Neural crest cell (in vitro differentiated cells): ENCODE measurements at places on chromosomes 13 and 19. TPM values are rescaled to one million over a fixed set of nuclear protein-coding genes. Genes with fewer than 3 reads are reported as not detected.

GRCh38 chr19:48826606-48827020 lies 9.7 kb downstream of the HSD17B14 start:
- no peak for DNase-seq

- DNase-seq = no peak
Measured at GRCh38 chr13:24016046-24016445, 118.7 kb upstream of the C1QTNF9B start.

GRCh38 chr19:6467384-6467783 lies 3.3 kb downstream of the CRB3 start:
- no peak for DNase-seq

- no peak for DNase-seq
Measured at GRCh38 chr13:49271264-49271663, 23.5 kb downstream of the CDADC1 start.

GRCh38 chr13:40274103-40274502 lies 392.3 kb downstream of the FOXO1 start:
- DNase-seq = no peak

DNA sequence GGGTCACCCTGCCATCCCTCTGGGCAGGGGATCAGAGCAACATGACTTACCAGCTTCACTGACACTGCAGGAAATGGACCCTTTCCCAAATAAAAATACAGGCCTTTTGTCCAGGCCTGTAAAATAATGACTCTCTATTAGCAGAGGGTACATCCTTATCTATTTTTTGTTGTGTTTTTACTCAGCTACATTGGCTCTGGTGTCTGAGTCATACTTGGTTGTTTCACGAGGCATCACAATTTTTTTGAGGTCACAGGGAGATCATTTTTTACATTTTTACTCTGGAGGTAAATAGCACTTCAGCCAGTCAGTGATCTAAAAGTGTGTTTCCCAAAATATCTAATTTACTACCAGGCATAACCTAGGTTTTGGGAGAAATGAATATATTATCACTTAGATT lies 6.9 kb upstream of the HTR2A start:
- no peak for DNase-seq

DNA sequence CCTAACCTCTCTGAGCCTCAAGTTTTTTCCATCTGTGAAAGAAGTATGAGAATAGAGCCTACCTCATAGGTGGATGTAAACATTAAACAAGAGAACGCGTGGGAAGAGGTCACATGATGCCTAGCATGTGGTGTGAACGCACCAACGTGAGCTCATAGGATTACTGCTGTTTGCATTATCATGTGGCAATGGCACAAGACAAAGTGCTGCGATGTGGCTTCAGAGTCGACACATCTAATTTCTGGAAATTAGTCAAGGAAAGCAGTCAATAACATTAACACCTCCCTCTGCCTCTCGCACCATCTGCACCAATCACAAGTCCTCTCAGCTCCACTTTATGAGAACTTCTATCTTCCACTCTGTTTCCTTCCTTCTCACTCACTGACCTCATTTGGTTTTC lies 489.7 kb downstream of the COG6 start:
- no peak for DNase-seq

- no peak for DNase-seq
Measured at GRCh38 chr13:73497430-73497829, 438.6 kb downstream of the KLF5 start.

GRCh38 chr13:94813920-94814475 lies 101.7 kb upstream of the SOX21 start:
- DNase-seq = no peak

GRCh38 chr13:39494633-39495032 lies 108.4 kb downstream of the LHFPL6 start:
- DNase-seq = no peak

DNA sequence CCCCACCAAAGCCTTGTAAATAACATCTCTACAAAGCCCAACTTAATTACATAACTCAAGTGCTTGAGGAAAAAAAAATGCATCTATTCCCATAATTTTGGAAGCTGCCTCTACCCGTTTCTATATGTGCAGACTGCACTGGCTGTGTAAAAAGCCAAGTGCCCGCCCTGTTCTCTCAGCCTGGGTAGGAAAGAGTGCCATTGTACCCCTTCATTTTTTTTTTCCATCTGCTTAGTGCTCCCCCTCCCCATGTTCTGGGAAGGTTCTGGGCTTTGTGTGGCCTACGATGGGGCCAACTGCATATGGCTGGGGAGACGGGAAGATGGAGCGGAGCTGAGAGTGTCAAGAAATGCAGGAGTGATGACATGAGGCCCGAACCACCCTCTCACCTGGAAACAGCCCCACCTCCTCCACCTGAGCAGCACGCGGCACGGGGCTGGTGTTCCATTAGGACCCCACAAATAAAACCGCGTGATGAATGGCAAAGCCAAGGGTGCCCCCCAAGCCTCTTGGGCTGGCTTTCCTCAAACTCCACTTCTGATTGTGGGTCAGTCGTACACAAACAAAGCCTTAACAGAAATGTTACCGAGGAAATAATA lies 42.1 kb downstream of the TSHZ3 start:
- DNase-seq = no peak

DNA sequence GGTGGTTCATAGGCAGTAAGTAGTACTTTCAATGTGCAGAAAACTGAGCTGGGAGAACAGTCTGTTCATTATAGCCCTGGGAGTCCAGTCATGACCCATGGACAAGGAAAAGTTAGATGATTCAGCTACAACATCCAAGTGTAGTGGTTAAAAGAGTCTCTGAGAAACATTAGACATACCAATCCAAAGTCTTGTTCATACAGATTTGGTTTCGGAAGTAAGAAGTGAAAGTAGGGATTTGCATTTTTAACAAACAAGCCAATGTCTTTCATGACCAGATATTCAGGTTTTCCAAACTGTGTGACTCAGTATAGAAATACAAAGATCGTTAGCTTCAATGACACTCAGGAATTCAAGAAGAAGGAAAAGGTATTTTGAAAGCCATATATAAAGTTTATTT lies 345.3 kb downstream of the SLITRK1 start:
- DNase-seq = no peak

- no peak for DNase-seq
Measured at GRCh38 chr13:77375560-77376108, 48.7 kb upstream of the MYCBP2 start.

DNA sequence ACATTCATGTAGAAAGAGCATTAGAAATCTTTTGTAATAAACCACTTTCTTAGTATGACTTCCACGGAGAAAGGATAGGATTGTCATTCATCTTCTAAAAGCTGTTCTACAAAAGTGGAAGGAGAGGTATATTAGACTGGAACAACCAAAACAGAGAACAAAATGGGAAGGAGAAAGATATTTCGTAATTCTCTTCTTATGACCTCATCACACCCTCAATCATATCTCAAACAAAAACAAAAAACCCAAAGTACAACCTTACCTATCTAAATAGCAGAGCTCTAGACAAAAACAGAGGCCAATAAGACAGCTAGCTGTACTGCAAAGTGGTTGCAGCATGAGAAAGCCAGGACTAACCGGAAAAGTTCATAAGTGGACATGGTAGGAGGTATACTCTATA lies 46.3 kb downstream of the DACH1 start:
- no peak for DNase-seq

- no peak for DNase-seq
Measured at GRCh38 chr13:96769874-96770273, 224.4 kb downstream of the OXGR1 start.

- DNase-seq = no peak
Measured at GRCh38 chr13:28410096-28410495, 84.8 kb downstream of the FLT1 start.

- DNase-seq = no peak
Measured at GRCh38 chr19:8030960-8031359, 21.6 kb upstream of the CCL25 start.

DNA sequence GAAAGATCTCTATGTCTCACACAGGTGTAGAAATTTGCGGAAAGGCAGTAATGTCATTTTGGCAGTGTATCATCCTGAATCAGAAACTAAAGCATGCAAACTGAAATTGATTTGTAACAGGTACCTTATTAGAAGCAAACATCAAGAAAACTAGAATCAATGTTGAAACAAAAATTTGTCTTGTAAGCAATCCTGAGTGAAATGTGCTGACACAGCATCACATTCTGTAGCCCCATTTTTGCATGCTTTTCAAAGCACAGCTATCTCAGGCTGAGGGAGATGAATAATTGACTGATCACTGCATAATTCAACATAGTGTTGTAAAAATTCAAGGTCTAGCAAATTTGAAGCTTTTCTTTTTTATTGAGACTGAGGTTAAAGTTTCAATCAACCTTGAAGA lies 539.7 kb downstream of the DACH1 start:
- no peak for DNase-seq

- DNase-seq = no peak
Measured at GRCh38 chr19:49200238-49200862, 42.8 kb downstream of the TRPM4 start.

DNA sequence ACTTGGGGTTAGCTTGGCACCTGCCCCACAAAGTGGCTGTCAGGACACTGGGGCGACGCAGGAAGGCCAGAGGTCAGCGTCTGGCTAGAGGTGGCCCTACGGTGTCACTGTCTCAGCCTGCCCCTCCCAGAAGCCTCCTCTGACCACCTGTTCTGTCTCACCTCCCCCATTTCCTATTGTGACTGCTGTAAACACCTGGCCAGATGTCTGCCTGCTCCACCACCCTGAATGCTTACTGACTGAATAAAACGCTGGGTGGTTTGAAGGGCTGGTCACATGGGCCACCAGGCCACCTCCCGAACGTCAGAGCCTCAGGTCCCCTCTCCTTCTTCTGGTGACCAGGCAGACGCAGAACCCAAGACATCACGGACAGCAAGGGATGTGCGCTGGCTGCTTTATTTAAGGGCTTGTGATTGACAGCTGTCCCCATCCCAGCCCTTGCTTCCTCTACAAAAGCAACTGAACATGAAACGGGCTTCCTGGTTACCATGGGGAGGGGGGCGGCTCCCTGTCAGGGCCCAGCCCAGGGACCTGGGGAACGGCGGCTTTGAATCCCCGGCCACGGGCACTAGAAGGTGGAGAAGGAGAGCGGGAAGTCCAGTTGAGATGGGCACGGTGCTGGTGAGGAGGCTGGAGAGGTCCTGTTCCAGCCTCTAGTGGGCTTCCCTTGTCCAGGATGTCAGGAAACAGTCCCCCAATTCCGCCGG lies 6.2 kb downstream of the ELOF1 start:
- DNase-seq = no peak

GRCh38 chr19:54196536-54196935 lies 4.1 kb upstream of the RPS9 start:
- no peak for DNase-seq

GRCh38 chr19:7862413-7862951 lies 11.7 kb downstream of the PRR36 start:
- DNase-seq = peak; percentile 88

- DNase-seq = no peak
Measured at GRCh38 chr19:17973759-17974158, 6.9 kb downstream of the KCNN1 start.

DNA sequence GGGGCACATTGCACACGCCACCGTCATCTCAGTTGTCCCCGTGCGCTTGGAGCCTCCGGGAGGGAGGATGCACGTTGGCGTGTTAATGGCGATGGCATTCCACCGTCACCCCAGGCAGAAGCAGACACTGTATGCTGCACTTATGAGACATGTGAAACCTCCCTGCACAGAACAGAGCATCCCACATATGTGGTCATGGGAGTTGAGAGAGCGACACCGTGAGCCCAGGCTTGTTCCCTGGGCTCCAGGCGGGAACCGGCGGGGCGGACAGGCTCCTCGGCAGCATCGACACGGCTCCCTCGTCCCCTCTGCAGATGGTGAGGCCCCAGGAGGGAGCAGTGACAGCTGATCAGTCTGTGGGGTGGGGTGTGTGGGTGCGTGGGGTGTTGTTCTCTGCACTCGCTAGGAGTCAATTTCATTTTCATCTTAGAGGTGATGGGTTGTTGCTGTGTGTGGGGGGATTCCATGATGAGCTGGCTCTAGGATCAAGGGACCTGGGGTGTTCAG lies 40.4 kb downstream of the CRTC1 start:
- no peak for DNase-seq

DNA sequence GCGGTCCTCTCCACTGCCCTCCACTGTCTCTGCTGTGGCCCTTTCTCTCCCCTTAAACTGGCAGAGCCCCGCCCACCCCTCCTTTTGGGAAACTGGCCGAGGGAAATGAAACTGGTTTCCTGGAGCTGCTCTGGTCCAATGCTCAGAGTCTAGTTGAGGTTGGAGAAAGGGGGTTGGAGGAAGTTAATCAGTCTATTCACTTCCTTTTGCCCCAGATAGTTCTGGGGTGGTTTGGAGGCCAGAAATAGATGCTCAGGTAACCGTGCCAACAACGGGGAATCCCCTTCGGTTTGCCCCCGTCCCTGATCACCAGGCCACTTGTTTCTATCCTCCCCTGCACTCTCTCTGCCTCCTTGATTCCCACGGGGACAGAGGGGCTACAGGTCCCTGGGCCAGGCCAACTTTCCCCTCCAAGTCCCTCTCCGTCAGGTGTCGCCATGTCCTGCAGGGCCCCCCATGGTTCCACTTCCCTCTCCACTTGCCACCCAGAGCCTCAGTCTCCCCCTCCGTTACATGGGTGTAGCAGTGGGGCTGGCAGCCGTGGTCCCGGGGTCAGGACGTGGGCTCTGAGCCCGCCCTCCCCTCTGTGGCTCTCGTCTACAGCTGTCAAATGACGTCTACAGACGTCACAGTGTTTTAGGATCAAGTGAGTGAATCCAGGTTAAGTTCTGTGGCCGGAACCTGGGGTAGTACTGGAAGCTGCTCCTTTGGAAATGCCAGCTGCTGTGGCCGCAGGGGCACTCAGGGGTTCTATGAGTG lies at the start of gene IL4I1:
Gene IL4I1 (minus strand): TSS at position 25 of the 759 bp plus-strand sequence. CDS start 727 bp downstream, outside the sequence.
- DNase-seq = no peak

DNA sequence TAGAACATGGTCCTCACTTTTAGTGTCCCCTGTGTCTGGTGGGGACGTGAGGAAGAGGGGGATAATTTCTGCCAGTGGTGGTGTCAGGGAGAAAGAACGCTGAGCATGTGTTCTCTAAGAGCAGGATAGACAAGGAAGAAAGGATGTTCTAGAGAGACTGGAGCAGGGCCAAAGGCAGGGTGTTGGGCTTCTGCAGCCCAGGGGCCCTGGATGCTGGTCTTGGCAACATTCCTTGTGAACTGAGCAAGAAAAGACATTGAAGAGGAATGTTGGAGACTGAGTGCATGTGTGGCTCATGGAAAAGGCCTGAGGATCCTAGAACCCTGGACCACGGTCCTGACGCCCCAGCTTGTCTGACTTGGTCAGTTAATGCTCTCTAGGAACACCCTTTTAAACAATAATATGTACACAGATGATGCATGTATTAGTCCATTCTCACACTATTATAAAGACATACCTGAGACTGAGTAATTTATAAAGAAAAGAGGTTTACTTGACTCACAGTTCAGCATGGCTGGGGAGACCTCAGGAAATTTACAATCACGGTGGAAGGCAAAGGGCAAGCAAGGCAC lies 33.6 kb upstream of the SLC10A2 start:
- no peak for DNase-seq

- no peak for DNase-seq
Measured at GRCh38 chr13:30816736-30817135, 81.4 kb downstream of the ALOX5AP start.

- DNase-seq = no peak
Measured at GRCh38 chr19:14476673-14477401, 1.7 kb upstream of the PTGER1 start.

Gene RPS5
- 1,209 and 1,215 TPM in 2 replicates for total RNA-seq

Gene FGF21
- total RNA-seq = not detected in 2 replicates

Gene RFX1
- 17.6 and 19.9 TPM in 2 replicates for total RNA-seq

Gene DNAJC15
- 14.7 and 16.6 TPM in 2 replicates for total RNA-seq

Gene CKAP2
- 119 and 127 TPM in 2 replicates for total RNA-seq

Gene BRME1
- total RNA-seq = 15.0 and 15.1 TPM in 2 replicates

Gene MEF2B
- 1.4 and 1.5 TPM in 2 replicates for total RNA-seq
